ENCODE measurements at places on chromosomes 7 and 10. TPM values are rescaled to one million over a fixed set of nuclear protein-coding genes. Genes with fewer than 3 reads are reported as not detected.

DNA sequence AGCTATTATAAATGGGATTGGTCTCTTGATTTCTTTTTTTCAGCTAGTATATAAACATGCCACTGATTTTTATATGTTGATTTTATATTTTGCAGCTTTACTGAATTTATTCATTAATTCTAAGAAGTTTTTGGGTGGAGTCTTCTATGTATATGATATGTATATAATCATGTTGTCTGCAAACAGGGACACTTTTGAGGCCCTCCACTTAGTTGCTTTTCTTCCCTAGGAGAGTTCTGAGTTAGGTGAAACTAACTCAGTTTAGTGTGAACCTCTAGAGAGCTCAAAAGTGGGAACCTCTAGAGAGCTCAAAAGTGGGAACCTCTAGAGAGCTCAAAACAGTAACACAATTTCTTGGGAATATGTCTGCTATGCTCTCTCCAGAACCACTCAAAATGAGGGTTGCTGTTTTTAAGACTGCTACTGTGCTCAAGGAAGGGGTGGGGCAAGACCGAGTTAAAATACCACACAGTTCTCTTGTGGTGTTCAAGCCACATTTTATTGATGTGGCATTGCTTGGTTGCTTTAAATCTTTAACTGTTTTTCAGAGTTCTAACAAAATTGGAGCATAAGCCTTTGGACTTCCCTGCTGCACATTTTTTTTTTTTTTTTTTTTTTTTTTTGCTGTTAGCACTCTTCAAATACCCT lies 13.2 kb downstream of the CCDC7 start:
- DNase-seq = no peak

DNA sequence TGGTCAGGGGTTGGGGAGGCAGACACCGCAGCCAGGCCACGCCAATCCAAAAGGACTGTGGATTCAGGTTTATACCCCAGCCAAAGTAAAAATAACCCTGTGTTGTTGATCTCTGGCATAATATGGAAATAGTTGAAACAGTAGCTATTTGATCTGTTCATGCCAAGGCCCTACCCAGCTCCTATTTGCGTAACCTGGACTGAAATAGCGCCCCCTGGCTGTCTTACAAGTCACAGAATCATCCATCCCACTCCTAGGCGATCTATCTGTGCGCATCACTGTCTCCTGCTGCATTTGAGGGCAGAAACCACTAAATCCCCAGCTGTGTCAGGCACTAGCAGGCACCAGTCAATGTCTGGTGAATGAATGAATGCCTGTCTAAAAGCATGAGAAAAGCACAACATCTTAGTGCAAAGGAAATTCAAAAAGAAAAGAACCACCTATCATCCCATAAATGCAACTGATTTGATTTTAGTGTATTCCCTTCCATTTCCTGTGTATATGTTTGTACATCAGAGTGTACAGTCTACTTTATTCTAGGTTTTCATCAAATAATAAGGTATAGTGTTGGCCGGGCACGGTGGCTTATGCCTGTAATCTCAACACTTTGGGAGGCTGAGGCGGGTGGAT lies 160.0 kb downstream of the SLIT1 start:
- no peak for DNase-seq

VCL gene
- 237 TPM for total RNA-seq

GRCh38 chr7:47643716-47644400 lies 61.9 kb upstream of the TNS3 start:
- no peak for DNase-seq

- DNase-seq = no peak
These were observed 8.5 kb downstream of the CALML5 start for GRCh38 chr10:5490698-5491464.

DNA sequence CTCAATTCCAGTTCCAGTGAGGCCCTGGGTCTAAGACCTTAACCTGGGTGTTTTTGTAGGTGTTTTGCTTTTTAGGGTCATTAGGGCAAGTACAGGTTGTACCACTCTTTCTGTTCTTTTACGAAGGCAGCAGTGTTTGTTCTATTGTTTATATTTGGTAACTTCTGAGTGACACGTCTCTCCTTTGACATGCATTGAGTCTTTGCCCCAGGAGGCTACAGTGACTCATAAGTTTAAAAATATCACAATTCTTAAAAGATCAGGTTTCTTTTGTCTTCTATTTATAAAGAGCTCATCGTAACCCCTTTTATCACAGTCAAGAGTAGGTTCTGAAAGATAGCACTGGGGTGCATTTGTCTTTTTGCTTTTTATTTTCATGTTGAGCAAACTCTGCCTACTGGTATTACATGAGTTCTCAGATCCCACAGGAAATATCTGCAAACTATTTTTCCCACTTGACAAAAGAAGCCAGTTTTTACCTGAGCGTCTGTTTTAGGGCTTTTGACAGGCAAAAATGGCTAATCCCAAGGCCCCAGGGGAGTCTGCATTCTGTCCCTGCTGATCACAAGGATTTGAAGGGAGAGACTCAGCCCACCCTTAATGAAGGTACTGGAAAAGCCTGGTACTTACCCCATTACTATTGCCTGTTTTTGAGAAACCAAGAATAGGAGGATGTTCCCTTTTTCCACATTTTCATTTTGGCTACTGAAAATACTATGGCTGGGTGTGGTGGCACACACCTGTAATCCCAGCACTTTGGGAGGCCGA lies 7.9 kb downstream of the NUDT13 start:
- no peak for DNase-seq

DNA sequence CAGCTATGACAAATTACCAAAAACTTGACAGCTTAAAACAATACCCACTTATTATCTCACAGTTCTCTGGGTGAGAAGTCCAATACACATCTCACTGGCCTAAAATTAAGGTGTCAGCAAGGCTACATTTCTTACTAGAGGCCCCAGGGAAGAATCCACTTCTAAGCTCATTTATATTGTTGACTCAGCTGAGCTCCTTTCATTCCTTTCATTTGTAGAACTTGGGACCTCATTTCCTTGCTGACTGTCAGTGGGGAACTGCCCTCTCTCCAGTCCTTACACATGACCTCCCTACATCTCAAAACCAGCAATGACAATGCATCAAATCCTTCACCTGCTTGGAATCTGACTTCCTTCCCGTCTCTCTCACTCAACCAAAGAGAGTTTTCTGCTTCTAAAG lies 240.3 kb downstream of the IPMK start:
- no peak for DNase-seq

ACSM6 gene
- total RNA-seq = not detected

CYP3A7 gene
- total RNA-seq = not detected

SSC4D gene
- 1.3 TPM for total RNA-seq

DNA sequence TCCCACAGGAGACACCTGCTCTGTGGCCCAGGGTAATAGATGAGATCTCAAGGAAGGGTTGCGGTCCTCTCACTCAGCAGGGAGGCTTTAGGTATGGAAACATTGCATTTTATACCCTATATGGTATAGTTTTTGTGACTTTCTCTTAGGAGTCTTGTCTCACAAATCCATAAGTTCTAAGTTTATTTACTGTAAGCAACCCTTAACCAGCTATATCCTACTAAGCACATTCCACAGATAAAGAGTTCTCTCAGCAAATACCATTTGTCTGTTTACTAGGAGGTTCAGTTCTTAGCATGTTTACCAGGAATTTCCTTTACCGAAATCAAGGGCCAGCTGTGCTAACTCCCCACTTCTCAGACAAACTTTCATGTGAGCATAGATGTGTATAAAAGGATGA lies 66.9 kb downstream of the ANLN start:
- no peak for DNase-seq

DNA sequence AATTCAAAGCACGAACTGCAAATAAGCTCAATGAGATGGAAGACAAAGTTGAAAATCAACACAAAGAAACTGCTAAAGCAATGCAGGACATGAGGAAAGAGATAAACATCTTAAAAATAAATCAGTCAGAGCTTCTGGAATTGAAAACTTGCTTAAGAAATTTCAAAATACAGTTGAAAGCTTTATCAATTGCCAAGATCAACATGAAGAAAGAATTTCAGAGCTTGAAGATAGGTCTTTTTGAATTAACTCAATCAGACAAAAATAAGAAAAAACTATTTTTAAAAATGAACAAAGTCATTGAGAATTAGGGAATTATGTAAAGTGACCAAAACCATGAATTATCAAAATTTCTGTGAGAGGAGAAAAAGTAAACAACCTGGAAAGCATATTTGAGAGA lies 218.1 kb downstream of the CTNNA3 start:
- DNase-seq = no peak

DNA sequence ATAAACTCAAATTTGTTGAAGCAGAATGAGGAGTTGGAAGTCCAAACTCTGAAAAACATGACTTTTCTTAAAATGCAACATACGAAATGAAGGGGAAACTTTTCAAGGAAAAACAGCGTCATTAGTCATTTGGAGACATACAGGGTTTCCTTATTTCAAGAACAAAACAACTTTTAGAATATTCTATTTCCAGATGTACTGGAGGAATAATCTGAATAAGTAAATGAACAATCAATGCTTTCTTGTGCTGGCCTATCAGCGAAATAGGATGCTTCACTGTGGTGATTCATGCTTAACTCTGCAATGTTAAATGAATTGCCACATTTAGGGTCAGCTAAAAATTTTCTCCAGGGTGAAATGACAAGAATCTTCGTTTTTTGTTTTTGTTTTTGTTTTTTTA lies 114.3 kb downstream of the SEMA3C start:
- no peak for DNase-seq

DNA sequence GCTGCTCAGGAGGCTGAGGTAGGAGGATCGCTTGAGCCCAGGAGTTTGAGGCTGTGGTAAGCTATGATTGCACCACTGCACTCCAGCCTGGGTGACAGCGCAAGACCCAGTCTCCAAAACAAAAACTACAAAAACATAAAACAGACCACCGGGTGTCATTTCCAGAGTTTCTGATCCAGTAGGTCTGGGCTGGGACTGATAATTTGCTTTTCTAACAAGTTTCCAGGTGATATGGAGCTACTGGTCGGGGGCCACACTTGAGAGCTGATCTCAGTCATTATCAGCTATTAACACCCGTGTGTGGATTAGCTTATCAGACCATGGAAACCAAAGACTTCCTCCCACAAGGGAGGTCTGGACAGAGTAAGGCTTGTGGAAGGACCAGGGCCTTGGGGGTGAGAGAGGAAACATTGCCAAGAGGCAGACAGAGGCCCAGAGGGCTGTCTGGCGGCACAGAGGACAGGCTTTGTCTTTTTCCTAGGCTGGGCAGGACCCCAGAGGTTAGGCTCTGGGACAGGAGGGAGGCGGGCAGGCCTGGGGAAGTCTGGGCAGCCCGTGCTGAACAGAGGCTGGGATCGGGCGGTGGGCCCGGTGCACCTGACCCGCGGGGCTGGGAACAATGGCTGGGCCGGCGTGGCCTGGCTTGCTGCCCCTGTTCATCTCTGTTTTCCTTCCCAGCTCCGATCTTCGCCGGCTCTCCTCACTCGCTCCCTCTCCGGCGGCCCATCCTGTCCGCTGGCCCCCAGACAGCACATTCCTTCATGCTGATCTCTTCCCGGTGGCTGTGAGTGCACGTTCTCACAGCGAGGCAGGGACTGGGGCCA lies 25.2 kb downstream of the TMEM270 start:
- no peak for DNase-seq

OR2A1 gene
- total RNA-seq = not detected

DPP6 gene
- total RNA-seq = 0.19 TPM

DNA sequence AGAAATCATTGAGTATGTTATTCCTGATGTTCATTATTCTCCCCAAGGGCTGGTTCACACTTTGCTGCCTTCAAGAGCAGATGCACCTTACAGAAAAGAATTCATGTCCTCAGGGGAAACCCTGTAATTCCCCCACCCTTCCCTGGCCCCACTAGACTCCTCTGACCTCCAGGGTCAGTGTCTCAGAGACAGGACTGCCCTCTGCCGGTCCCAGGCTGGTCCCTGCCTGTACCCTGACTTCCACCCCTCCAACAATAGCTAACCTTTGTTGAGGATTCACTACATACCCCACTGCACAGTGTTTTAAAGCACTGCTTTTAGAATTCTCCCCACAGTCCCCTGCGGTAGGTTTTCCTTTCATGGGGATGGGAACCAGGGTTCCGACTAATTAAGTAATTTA lies 4.4 kb upstream of the SEPHS1 start:
- DNase-seq = no peak
